ENCODE measurements at places on chromosomes 4 and X. TPM values are rescaled to one million over a fixed set of nuclear protein-coding genes. Genes with fewer than 3 reads are reported as not detected.

Gene PITX2
- total RNA-seq: 1.5 TPM

Gene FGFR3
- 1.2 TPM for total RNA-seq

Gene ABCB7
- 15.5 TPM for total RNA-seq

Gene NSG1
- 7.2 TPM for total RNA-seq

Gene ENPEP
- 0.05 TPM for total RNA-seq

Gene SMIM9
- total RNA-seq: not detected

Gene KLHL4
- total RNA-seq: 6.7 TPM

Gene MAGEB17
- not detected for total RNA-seq

Gene DRP2
- total RNA-seq: 0.06 TPM

Gene TCEAL7
- not detected for total RNA-seq

Gene CXCL6
- not detected for total RNA-seq

Gene F8A2
- not detected for total RNA-seq

All from A549 treated with GW870086 at 1 μM for 4 hours (cell line).